ENCODE measurements at places on chromosomes 7 and 10.

DNA sequence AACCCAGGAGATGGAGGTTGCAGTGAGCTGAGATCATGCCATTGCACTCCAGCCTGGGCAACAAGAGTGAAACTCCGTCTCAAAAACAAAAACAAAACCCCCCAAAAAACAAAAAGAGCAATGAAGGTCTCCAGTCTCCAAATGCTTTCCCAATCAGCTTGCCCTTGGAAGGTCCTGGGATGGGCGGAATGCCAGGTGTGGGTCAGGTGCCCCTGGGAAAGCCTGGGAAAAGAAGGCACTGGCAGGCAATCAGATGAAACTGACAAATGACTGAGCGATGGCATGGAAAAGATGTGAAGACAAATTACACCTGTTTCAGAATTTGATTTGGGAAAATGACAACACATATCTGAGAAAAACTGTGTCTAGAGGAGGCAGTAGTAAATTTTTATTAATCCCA is 210.4 kb upstream of the IMMP2L start:
- DNase-seq, result no peak

GRCh38 chr7:38229386-38229785 is 44.0 kb downstream of the TARP start:
- DNase-seq, result peak; percentile 62

- no peak for DNase-seq
Observed at GRCh38 chr10:72689660-72690059, 2.3 kb upstream of the MCU start.

DNA sequence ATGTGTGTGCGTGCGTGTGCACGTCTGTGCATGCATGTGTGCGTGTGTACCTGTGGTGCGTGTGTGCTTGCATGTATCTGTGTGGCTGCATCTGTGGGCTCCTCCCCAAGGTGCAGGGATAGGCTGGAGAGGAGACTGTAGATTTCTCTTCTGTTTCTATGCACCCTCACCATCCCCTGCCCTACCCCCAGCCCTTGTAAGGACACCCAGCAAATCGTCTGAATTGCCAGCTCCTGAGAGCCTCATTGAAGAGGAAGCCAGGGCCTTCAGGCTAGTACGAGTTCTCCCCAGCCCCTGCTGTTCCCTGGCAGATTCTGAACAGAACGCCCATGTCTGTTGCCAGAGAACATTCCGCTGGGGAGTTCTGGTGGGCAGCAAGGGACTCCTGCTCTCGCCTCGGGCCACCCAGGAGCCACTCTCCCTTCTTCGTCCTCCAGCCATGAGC is 17.0 kb upstream of the TRIM8 start:
- no peak for DNase-seq

DNA sequence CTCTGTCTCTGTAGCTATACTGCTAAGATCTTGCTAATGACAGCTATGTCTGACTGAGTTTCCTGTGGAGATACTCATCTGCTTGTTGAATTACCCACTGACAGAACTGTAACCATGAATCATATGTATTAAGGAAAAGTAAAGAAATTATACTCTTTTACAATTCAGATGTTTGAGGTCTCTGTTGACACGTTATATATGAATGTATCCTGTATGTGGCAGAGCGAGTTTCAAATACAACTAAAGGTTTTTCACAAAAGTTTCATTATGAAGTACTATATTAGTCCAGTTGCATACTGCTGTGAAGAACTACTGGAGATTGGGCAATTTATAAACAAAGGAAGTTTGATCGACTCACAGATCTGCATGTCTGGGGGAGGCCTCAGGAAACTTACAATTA is 232.5 kb downstream of the CDK14 start:
- DNase-seq, result no peak
